ENCODE measurements at places on chromosomes 1 and 21.

DNA sequence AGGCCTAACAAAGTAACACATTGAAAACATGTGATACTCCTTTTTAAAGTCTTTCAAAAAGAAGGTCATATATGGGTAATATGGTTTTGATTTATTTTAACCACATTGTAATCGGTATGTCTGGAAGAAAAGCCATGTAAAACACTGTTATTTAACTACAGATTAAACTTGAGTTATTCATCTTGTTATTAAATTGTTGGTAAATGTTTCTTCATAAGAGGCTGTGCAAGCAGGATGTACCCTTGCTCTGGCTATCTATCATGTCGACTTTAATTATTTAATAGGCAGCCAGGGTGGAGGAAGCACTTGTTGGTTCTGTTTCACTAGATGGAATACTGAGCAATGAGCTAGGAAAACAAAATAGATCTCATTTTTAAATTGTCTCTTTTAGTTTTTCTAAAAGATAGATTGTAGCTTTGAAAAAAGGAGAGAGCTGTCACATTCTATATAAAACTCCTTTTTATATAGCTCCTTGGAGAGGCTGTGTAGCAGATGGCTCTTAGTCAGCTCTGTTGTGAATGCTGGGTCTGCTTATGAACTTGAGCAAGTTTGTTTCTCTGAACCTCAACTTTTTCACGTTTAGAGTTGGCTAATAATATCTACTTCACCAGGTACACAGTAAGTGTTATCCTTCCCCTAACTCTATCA lies 39.5 kb downstream of the LRRC8B start:
- DNase-seq: no peak

DNA sequence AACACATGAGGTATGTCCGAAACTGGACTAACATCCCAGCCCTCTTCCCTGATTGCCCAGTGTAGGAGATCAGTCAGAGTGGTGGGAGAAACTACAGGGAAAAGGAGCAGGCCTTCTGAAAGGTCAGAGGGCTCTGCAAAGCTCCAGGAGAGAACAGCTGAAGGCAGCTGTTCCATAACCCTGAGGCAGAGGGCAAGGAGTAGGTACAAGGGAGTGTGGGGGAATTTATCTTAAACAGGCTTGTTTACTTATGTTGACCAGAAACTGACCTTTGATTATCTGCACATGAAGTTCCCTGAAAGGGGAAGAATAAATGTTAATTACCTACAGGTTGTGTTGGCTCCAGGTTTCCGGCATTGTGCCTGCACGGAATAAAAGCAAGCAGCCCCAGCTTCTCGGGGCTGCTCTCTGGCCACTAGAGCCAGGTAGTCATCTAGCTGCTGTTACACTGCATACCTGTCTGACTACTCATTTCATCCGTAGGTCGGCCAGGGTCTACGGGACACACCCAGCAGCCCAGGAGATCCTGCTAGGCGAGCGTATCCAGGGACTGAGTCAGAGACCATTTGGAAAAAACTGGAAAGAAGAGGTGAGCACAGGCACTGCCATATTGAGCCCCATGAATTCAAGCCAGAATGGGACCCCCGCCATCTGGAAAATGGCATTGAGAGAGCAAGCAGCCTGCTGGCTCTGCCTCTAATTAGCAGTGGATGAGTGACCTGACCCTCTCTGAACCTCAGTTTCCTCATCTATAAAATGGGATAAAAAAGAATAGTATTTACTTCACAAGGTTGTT lies 14.9 kb upstream of the PAQR7 start:
- DNase-seq: no peak

DNA sequence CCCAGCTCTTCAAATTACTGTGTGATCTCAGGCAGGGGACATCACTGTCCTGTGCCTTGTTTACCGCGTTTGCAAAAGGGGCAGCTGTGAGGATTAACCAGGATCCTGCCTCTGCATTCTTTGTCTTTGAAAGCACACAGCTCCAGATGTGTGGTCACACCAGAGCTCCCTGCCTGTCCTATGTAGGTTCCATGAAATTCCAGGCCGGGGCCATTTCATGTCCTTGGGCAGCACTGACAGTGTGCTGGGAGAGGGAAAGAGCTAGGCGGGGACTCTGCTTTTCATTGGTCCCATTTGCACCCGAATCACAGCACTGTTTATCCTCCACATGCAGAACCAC lies 42.2 kb upstream of the SELENON start:
- no peak for DNase-seq

- DNase-seq: no peak
These were observed 63.4 kb upstream of the L1TD1 start for GRCh38 chr1:62131093-62131725.

DNA sequence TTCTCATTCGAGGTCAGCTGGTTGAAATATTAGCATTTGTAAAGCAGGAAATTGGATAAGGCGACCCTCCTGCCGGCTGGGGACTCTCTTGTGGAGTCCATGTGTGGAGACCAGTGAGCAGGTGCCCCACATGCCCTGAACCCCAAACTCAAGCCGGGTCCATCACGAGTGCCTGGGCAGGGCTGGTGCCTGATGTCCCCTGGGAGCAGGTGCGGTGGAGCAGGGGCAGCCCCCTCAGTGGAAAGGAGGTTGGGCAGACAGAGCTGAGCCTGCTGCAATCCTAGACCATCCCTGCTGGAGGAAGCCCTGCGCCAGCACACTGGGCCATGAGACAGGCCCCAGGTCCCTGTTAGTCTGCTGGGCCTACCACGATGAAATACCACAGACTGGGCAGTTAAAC lies 395.6 kb downstream of the NPHP4 start:
- DNase-seq: no peak

- DNase-seq: no peak
These were observed 182.9 kb downstream of the OMA1 start for GRCh38 chr1:58363585-58363984.

DNA sequence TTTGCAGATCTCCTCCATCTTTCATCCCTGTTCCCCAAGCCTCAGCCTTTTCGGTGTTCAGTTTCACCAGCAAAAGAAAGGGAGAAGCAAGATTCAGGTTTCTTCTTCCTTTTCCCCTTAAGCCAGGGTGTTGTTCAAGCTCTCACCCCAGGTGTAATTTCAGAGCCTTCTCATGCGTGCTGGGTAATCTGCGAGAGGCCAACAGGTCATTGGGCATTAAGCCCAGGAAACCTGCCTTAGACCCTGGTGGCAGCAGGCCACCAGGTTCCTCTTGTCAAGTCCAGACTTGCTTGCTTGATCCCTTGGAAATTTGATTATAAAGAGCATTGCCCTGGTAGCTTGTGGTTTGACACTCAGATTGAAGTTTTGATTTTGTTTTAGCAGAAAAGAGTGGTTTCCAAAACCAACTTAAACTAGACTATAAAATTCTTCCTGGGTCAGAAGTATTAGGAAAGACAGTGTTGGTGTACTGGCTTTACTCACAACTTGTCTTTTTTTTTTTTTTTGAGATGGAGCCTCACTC lies 6.9 kb downstream of the AKR1A1 start:
- no peak for DNase-seq
